ENCODE measurements at places on chromosomes 7 and 10.

DNA sequence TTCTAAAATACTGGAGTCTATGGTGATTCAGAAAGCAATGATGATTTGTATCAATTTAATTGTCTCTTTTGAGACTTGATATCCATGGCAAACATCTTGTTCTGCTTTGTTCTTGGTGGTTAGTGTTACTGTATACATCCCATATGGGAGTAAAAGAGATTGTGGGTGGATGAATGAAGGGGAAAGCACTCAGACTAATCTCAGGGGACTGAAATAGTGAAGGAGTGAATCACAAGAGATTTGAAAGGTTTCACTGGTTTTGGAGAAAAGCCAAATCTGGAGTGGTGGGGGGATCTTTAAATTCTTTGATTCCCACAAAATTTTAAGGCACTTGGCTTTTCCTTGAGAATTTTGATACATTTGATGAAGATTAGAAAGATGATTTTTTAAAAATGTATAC, 369.4 kb downstream of the INHBA start:
- no peak for DNase-seq

GRCh38 chr10:86899670-86900276, 57.6 kb downstream of the MMRN2 start:
- peak; percentile 25 for DNase-seq

- DNase-seq: no peak
Measured at GRCh38 chr7:103010211-103010610, 64.4 kb downstream of the FBXL13 start.

DNA sequence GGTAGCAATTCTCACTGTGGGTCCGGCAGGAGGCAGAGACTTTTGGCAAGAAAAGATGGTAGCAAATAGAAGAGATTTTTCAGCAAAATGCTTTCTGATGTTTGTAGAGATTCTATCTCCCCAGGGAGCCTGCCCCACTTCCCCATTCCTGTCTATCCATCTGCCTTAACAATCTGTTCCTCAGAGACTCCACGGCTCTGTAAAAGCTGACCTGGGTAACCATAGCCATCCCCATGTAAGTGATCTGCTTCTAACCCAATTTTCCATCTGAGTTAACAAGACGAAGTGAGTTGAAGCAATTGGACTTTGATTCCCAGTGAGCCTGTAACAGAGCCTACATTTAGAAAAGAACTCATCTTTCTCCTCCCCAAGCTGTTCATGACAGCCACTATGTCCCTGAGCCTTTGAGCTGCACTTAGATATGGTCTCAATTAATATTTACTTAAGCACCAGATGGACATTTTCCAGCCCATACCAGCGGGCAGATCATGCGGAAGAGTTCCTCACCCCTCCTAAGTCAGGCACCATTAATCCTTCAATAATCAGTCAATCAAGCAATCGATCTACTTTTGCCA, 896.1 kb downstream of the CCSER2 start:
- DNase-seq: no peak

- no peak for DNase-seq
Measured at GRCh38 chr7:100888988-100889750, at the start of gene UFSP1. Gene UFSP1, minus strand, starts transcription at chr7:100889715. Its CDS starts 444 bp downstream, at chr7:100889271.

- no peak for DNase-seq
Measured at GRCh38 chr7:100189061-100189460, 11.3 kb downstream of the STAG3 start.

- no peak for DNase-seq
Measured at GRCh38 chr7:46452561-46453135, 531.6 kb upstream of the IGFBP3 start.

GRCh38 chr7:10299384-10299783, 674.3 kb upstream of the PHF14 start:
- no peak for DNase-seq

DNA sequence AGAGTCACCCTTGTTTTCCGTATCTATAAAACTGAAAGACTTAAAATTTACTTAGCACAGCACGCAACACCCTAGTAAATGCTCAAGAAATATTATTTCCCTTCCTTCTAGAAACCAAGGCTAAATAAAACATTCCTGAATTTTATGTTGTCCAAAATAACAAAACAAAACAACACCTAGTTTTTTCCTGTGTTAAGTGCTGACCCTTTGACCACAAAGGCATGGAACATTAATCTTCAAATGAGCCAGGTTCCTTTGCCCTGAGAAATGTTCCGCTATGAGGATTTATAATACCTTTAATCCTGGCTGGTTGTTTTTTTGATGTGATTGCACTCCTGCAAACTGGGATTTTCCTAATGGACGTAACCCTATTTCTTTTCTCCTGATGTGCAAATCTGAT, 29.0 kb upstream of the DGKI start:
- no peak for DNase-seq

DNA sequence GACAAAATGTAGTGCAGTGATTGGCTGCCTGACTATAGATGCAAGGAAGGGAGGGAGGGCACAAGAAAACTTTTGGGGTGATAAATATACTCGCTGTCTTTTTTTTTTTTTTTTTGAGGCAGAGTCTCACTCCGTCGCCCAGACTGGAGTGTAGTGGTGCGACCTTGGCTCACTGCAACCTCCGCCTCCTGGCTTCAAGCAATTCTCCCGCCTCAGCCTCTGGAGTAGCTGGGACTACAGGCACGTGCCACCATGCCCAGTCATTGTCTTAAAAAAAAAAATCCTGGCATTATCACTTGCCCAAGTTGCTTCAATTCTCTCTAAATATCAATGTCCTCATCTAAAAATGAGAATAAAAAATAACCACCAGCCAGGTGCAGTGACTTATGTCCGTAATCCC, 7.6 kb upstream of the FZD9 start:
- DNase-seq: no peak

DNA sequence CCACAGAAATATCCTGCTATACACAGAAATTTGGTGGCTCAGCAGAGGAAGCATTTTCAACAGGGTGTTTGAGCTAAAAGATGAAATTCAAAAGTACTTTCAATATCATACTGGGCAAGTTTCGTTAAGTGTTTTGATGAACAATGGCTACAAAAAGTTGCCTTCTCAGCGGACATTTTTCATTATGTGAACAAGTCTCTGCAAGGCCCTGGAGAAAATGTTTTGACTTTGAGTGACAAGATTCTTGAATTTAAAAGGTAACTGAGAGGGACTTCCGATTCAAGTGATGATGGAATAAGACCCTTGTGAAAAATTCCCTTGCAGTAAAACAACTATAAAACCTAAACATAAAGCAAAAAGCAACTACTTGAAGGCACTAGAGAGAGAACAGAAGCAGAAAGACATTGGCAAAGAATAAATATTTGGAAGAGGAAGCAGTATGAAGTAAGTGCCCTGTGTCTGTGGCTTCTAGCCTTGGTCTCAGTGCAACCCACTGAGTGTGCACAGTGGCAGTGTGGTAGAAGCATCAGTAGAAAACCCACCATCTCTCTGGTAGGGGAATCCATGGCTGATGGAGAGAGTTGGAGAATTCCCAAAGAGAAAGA, 62.5 kb upstream of the NAMPT start:
- no peak for DNase-seq

DNA sequence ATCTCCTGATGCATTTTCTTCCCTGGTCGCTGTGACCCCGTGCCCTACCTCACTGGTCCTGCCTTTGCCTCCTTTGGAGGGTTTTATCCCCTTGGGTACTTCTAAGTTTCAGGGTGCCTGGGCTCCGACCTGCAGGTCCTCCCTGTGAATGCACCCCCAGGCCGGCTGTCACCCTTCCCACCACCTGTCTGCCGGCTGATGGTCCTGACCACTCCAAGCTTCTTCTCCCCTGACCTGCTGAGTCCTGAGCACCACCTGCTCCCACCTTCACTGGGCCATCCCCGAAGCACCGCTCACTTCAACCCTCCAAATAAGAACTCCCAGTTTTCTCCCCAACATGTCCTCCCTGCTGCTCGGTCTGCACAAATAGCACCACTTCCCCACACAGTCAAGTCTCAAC, 33.4 kb downstream of the TNS3 start:
- DNase-seq: no peak

DNA sequence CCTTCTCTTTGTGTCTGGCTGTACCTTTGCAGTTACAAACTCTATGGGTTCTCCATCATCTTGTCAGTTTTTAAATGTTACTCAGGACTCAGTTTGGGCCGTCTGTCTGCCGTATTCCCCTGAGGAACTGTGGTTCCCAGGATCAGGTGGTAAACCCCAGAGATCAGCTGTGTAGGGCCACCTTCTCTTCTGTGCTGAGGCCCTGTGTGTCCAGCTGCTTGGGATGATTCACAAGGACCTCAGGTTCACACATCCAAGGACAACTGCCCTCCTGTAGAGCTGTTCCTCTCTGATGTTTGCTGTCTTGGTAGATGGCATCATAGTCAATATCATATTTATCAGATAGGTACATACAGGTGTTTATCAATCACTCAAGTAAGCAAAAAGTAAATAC, 24.5 kb downstream of the CUL1 start:
- DNase-seq: no peak

DNA sequence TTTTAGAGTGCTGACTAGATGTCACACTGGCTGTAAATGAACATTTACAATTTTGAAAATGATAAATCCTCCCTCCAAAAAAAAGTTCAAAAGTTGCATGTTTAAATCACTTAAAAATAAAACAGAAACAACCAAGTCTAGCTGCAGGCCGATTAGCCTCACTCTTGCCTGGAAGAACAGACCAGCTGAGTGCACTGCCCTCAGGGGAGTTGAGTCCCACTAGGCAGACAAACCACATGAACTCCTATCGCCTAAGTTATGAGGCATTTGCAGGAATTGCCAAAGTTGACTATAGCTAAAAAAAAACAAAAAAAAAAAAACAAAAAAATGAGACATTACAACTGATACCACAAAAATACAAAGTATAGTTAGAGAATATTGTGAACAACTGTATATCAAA, 510.0 kb downstream of the ANKRD7 start:
- DNase-seq: no peak

GRCh38 chr7:111708072-111708471, 145.8 kb upstream of the IMMP2L start:
- DNase-seq: no peak

DNA sequence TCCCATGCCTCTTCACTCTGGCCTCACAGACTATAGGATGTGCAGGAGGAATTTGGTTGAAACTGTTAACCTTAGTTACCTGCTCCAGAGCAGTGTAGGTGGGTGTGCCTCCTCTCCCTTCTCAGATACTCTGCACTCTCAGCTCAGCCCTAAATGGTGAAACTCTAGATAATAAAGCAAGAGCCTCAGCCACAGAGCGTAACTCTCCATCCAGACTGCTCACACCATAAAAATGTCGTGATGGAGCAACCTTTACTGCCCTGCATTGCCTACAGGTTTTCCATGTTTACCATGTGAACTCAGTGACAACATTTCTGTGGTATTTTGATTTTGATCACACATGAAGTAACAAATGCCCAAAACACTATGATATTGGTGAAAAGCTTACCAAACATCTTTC, 227.7 kb downstream of the CREB5 start:
- DNase-seq: no peak

DNA sequence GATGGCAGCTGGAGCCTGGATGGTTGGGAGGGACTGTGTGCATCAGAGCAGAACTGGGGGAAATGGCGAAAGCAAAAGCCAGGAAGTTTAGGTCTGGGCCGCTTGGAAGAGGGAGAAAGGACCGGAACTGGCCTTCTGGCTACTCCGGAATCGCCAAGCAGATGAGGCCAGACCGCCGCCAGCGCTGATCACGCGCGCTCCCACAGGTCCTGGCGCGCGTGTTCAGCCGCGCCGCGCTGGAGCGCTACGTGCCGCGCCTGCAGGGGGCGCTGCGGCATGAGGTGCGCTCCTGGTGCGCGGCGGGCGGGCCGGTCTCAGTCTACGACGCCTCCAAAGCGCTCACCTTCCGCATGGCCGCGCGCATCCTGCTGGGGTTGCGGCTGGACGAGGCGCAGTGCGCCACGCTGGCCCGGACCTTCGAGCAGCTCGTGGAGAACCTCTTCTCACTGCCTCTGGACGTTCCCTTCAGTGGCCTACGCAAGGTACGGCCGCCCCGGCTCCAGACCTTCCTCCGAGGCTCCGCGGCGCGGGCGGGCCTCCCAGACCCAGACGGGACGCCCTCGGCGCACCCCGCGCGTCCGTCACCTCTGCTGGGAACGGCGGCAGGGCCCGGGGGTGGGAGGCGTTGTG, 2.0 kb downstream of the CYP26C1 start:
- peak; percentile 50 for DNase-seq

DNA sequence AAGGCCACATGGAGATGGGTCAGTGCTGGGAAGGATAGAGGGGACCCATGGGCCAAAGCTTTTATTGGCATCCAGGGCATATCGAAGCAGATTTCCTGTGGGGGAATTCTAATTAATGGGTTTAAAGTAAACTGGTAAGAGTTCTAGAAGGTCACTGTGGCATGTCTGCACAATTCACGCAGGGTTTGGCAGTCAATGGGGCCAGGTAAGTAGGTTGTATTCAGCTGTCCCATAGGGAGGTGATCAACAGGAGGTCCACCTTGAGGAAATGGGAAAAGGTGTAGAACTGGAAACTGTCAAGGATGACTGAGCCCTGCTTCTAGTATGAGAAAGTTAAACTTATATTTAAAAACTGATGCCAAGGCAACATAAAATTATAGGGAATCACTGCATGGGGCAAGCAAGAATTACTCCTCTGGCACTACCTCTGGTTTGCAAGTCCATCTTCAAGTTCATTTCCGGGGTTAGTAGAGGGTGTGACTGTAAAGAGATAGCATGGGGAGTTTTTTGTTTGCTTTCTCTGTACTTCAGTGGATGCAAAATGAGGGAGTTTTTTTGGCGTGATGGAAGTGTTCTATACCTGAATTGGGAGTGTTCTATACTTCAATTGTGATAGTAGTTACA, 22.5 kb downstream of the TBC1D12 start:
- no peak for DNase-seq

- no peak for DNase-seq
Measured at GRCh38 chr10:133528845-133529575, 1.8 kb downstream of the CYP2E1 start.

GRCh38 chr7:77684030-77684429, 12.2 kb upstream of the RSBN1L start:
- no peak for DNase-seq

GRCh38 chr10:70683601-70683934, 11.3 kb downstream of the ADAMTS14 start:
- no peak for DNase-seq

- no peak for DNase-seq
Measured at GRCh38 chr10:96863922-96864543, 31.9 kb downstream of the LCOR start.

GRCh38 chr10:80453842-80454512, at the start of gene TSPAN14:
Gene TSPAN14, plus strand, starts transcription at chr10:80454310. Its CDS starts 34,924 bp downstream, at chr10:80489234.
- DNase-seq: peak; percentile 64

GRCh38 chr7:925601-926000, 28.9 kb downstream of the ADAP1 start:
- no peak for DNase-seq

DNA sequence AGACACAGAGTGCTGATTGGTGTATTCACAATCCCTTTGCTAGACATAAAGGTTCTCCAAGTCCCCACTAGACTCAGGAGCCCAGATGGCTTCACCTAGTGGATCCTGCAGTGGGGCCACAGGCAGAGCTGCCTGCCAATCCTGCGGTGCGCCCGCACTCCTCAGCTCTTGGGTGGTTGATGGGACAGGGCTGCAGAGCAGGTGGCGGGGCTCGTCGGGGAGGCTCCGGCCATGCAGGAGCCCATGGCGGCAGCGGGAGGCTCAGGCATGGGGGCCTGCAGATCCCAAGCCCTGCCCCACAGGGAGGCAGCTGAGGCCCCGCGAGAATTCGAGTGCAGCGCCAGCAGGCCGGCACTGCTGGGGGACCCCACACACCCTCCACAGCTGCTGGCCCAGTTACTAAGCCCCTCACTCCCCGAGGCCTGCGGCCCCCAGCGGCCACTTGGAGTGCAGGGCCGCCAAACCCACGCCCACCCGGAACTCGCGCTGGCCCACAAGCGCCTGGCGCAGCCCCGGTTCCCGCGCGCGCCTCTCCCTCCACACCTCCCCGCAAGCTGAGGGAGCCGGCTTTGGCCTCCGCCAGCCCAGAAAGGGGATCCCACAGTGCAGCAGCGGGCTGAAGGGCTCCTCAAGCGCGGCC, 7.7 kb upstream of the BET1 start:
- DNase-seq: no peak

Measured in stimulated activated CD4-positive, alpha-beta T cell treated with anti-CD3 and anti-CD28 coated beads, Interleukin-2, amount 100 ng/mL, for 48 hours (primary cell).